Psoas muscle (tissue), 8 donors: ENCODE measurements at places on chromosomes 4 and X. TPM values are rescaled to one million over a fixed set of nuclear protein-coding genes. Genes with fewer than 3 reads are reported as not detected.

TLR3 gene
- 4.0 TPM for total RNA-seq

INPP4B gene
- 10.2 TPM for total RNA-seq

MAGEA12 gene
- not detected for total RNA-seq

ADH1B gene
- 60.2 TPM for total RNA-seq

DMP1 gene
- not detected for total RNA-seq

INTU gene
- 2.4 TPM for total RNA-seq

SSX3 gene
- not detected for total RNA-seq

EXOC1L gene
- total RNA-seq: not detected

ASB12 gene
- total RNA-seq: 18.8 TPM
